ENCODE measurements at places on chromosomes 1 and 21.

GRCh38 chr1:171403393-171403792 is 81.9 kb upstream of the PRRC2C start:
- DNase-seq, result no peak

- peak; percentile 14 for DNase-seq
Measured at GRCh38 chr21:19523061-19523460, 1119.5 kb upstream of the TMPRSS15 start.

DNA sequence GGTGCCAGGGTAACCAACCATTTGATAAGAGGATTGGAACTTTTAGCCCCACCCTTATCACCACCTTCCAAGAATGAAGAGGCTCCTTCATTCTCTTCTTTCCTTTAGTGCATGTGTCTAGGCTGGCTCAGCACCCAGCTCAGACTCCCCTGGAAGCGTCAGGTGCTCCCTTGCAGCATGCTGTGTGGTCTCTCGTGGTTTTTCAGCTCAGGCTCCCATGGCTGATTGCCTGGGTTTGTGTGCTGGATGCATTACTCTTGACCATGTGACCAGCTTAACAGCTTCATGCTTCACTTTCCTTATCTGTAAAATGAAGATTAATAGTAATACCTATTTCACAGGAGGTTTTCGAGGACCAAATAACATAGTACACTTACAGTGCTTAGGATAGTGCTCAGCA is 198.4 kb downstream of the HHAT start:
- no peak for DNase-seq

GRCh38 chr1:236144446-236145150 is 2.3 kb downstream of the GPR137B start:
- DNase-seq, result peak; percentile 26

DNA sequence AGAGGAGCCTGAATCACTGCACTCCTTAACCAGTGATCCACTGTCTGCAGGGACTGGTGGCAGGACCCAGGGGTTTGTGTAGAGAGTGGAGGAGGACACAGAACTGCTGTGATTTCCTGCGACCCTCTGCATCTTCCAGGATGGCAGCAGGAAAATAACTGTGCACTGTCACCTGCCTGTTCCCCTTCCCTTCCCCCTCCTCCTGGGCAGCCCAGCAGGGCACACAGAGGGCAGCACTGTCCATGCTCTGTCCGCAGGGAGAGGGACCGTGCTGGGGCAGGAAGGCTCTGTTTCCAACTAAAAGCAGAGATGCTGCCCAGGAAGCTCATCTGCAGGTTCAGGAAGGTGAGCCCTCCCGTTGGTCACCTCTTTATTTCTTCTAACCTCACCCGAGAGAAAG is 168.7 kb downstream of the ZBTB18 start:
- no peak for DNase-seq

DNA sequence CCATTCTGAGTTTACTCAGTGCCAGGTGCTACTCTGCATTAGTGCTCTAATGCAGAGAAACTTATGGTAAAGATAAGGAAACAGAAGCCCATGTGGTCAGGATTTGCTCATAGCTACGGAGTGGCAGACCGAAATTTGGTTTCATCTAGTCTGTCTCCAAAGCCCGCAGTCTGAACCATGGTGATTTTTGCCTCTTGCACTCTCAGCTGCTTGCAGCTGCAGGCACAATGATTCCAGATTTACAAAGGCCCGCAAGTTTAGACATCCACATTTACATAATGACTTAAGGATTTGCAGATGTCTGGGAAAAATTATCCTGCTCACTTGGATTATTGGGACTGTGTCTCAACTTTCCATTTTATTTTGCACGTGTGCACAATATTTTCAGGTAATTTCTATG is 161.3 kb upstream of the KCNJ6 start:
- DNase-seq, result no peak

- DNase-seq, result no peak
Measured at GRCh38 chr21:17784604-17785402, 34.4 kb downstream of the C21orf91 start.

DNA sequence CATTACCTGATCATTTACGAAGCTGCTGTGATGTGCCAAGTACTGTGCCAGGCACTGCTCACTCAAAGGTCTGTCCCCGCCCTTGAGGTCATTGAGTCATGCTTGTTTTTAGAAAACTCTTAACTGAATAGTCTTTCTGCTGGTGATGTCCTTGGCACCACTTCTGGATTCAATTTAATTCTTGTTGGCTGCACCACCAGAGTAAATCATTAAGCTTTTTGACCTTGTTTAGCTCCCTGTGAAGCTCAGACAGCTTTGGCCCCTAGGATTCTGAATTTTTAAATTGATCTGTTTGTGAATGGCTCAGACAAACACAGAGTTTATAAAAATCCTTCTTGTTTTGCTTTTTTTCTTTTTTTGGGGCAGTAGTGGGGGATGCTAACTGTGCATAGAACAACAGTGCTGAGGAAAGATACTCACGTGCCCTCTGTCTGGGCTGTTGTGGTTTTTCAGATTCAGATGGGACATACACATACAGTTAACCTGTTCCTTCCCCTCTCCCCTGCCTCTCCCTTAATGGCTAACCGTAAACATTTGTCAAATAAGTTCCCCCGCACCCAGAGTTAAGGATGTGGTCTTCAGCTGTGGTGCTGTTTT is 67.6 kb downstream of the MTR start:
- DNase-seq, result no peak

DNA sequence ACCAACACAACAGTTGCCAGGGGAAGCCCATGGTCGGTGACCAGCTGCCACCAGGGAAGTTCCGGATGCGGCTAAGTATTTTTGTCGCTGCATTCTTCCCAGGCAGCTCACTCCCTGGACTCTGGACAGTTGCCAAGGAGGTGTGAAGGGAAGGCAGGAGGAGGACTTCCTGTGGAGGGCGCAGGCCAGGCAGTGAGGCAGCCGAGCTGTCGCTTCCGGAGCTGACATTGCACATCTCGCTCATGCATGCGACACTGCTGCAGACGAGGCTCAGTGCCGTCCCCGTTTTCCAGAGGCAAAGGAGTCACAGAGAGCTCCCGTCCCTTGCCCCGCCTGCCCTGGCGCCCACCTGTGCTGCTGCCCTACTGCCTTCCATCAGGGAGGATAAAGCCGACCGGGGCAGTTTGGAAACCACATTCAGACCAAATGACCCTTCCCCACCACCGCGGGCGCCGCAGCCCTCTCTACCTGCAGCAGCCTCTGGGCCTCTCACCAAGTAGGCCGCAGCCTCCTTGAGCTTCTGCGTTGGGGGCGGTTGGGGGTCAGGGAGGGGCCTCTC is 81.4 kb downstream of the NENF start:
- peak; percentile 44 for DNase-seq

Measured in NCI-H524 (cell line).